T-cell (primary cell): ENCODE measurements at places on chromosomes 7 and 10. TPM values are rescaled to one million over a fixed set of nuclear protein-coding genes. Genes with fewer than 3 reads are reported as not detected.

GRCh38 chr10:124878457-124878739 lies 63.5 kb upstream of the ZRANB1 start:
- no peak overlapping the region for H3K27ac ChIP-seq
- H3K36me3 ChIP-seq = no peaks in the 10 kb centered on the region
- H3K27me3 ChIP-seq = no peaks in the 10 kb centered on the region
- no peaks in the 10 kb centered on the region for H3K4me1 ChIP-seq
- DNase-seq = no peak

- H3K27ac ChIP-seq = no peak overlapping the region
- no peaks in the 10 kb centered on the region for H3K4me1 ChIP-seq
- DNase-seq = no peak
- H3K36me3 ChIP-seq = no peaks in the 10 kb centered on the region
- H3K4me3 ChIP-seq = no peak overlapping the region
- no peaks in the 10 kb centered on the region for H3K27me3 ChIP-seq
Observed at GRCh38 chr10:94038024-94038423, 44.3 kb downstream of the PLCE1 start.

GRCh38 chr7:37571806-37572205 lies 111.8 kb upstream of the GPR141 start:
- DNase-seq = no peak
- H3K4me3 ChIP-seq = no peak overlapping the region
- H3K36me3 ChIP-seq = no peaks in the 10 kb centered on the region
- peaks cover 14% of the 10 kb centered on the region for H3K27me3 ChIP-seq
- no peaks in the 10 kb centered on the region for H3K4me1 ChIP-seq

DNA sequence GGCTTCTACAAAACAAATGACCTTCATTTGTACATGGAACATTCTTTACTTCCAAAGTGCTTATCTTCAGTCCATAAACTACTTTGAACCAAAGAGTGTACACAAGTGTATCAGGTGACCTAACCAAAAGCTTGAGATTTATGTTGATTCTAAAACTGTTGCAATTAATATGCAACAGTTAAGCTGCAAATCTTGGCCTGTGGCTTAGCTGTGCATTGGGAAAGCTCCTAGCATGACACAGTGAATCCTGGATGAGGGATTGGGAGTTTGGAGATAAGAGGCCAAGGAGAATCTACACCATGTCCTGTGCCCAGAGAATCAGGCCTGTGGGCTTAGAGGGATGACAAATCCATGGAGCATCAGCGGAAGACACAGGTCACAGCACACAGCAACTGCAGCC lies 105.2 kb upstream of the GSDME start:
- peaks cover 44% of the 10 kb centered on the region for H3K36me3 ChIP-seq
- H3K27me3 ChIP-seq = no peaks in the 10 kb centered on the region
- DNase-seq = no peak

DNA sequence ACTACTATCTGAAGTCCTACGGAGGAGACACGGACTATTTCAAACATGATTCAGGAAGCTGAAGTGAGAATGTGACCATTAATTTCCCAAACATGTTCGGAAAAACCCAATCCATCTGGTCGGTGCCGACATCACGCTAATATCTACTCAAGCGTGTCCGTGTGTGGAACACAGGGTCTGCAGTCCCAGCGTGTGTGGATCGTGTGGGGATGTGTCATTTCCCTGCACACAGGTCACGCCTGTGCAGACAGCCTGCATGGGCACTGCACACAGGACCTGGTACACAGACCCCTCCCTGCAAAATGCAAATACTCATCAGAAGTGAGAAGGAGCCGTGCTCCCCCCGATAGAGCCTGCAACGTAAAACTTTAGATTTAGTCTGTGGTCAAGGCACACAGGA lies 57.8 kb downstream of the CARD11 start:
- no peak overlapping the region for H3K27ac ChIP-seq
- no peak overlapping the region for H3K4me3 ChIP-seq
- no peaks in the 10 kb centered on the region for H3K27me3 ChIP-seq
- H3K36me3 ChIP-seq = peaks cover 27% of the 10 kb centered on the region
- no peak for DNase-seq

The SEMA4G gene
- total RNA-seq = 1.3 TPM

DNA sequence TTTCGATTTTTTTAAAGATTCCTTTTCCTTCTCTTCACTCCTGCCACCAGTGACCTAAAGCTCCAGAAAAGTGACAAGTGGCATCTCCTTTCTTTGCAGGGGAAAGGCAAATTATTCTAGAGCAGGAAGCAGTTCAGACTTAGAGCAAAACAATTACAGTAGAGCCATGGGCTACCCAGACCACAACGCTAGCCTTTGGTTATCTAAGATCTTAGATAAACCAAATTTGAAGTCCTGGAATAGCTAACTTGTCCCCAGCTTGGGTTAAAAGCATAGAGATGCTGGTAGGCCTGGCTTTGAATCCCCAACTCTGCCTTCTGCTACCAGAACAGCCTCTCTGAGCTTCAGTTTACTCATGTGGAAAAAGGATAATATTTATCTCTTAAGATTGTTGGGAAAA lies 38.4 kb downstream of the LGI1 start:
- H3K36me3 ChIP-seq = no peaks in the 10 kb centered on the region
- H3K27ac ChIP-seq = no peak overlapping the region
- DNase-seq = no peak
- no peak overlapping the region for H3K4me3 ChIP-seq
- no peaks in the 10 kb centered on the region for H3K27me3 ChIP-seq
- H3K4me1 ChIP-seq = no peaks in the 10 kb centered on the region

DNA sequence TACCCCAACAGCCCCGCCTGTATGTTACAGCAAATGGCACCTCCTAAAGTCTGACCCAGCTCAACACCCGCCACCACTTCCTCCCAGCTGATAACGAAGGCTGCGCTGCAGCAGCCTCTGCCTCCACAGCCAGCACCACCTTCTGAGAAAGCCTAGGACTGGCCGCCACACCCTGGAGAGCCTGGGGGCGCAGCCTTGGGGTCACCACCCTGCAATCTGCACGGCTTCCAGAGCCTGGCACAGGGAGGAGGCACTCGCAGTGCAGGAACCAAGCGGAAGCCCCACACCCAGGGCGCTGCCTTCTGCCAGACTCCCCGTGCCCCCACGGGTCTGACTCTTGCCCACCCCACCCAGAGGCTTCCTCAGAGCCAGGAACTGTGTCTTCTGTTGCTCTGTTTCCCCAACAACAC lies 112.5 kb downstream of the MAD1L1 start:
- H3K27me3 ChIP-seq = no peaks in the 10 kb centered on the region
- peaks cover 27% of the 10 kb centered on the region for H3K4me1 ChIP-seq
- peak overlapping the region; percentile 15 for H3K4me3 ChIP-seq
- no peaks in the 10 kb centered on the region for H3K36me3 ChIP-seq
- peak overlapping the region; percentile 44 for H3K27ac ChIP-seq

DNA sequence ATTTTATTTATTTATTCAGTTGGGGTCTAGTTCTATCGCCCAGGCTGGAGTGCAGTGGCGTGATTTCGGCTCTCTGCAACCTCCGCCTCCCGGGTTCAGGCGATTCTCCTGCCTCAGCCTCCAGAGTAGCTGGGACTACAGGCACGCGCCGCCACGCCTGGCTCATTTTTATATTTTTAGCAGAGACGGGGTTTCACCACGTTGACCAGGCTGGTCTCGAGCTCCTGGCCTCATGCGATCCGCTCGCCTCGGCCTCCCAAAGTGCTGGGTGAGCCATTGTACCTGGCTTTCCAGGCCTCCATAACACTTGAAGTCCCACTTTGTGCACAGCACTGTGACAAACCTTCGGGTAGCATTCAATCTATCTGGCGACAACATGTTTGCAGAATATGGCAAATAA lies 1.0 kb upstream of the DCLRE1C start:
- DNase-seq = no peak
- no peak overlapping the region for H3K4me3 ChIP-seq
- H3K4me1 ChIP-seq = peaks cover 18% of the 10 kb centered on the region
- peak overlapping the region; percentile 84 for H3K27ac ChIP-seq
- no peaks in the 10 kb centered on the region for H3K27me3 ChIP-seq
- H3K36me3 ChIP-seq = peaks cover 4% of the 10 kb centered on the region

DNA sequence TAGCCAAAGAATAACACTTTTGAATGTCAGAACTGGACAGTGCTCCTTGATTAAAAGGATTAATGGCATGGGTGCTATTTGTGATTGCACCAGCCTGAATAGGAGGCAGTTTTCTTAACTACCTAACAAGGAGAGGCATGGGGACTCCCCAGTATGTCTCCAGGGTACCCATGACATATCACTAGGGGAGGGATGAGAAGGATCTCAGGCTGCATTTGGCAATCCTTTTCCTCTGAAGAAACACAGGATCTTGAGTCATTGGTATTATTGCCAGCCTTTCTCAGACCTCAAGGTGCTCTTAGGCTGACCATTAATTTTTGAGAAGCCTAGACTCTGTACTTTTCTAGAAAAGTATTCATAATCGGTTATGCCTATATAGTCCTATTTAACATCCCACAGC lies 77.5 kb upstream of the NPVF start:
- no peaks in the 10 kb centered on the region for H3K4me1 ChIP-seq
- H3K27ac ChIP-seq = no peak overlapping the region
- DNase-seq = no peak
- no peaks in the 10 kb centered on the region for H3K27me3 ChIP-seq
- H3K36me3 ChIP-seq = no peaks in the 10 kb centered on the region
- no peak overlapping the region for H3K4me3 ChIP-seq

The STEAP4 gene
- total RNA-seq = 0.10 TPM

DNA sequence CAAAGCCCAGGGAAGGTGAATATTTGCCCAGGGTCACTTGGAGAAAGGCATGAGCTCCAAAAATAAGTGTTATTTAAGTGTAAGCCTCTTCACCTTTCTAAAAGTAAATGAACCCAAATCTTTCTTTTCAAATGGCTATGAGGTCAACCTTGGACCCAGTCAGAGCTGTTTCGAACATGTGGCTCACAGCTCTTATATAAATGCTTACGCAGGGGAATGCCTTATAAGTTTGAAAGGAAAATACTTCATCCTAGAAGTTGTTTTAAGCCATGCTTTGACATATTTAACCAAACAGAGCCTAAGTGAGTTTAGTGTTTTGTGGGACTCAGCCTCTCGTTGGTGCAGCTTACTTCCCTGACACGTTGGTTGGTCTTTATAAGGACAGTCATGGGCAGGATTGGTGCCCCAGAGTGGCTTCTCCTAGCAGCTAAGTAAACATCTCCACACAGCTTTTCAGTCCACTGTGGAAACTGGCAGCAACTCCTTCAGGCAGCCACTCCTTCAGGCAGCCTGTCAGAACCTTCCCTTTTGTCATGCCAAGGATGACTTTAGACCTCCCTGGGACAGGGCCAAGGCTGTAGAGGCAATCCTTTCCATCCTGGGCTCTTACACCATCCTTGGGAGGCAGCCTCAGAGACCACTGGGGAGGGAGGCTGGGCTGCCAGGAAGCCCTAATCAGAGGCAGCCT lies 43.6 kb downstream of the MINDY4 start:
- DNase-seq = no peak
- no peak overlapping the region for H3K27ac ChIP-seq
- H3K4me3 ChIP-seq = no peak overlapping the region
- H3K27me3 ChIP-seq = no peaks in the 10 kb centered on the region
- no peaks in the 10 kb centered on the region for H3K36me3 ChIP-seq

The ANK3 gene
- 65.5 TPM for total RNA-seq
